ENCODE measurements at places on chromosomes 1 and 21.

DNA sequence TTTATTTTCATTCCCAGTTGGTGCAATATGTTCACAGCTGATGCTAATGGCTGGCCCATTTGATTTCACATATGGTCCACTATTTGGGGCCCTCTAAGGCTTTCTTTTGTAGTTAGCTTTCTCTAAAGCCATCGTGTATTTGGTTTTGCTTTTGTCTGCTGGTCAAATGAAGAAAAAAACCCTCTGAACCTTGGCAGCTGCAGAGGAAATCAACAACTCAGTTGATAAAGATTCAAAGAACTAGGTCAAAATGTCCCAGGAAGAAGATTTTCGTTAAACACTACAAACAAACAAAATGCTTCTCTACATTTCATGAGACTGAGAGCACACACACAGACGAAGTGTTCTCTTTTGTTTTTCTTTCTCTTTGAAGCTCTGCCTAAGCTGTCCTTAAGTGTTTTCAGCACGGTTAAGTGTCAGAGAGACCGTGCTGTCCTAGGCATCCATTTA, 655.0 kb downstream of the RWDD3 start:
- DNase-seq, result no peak

DNA sequence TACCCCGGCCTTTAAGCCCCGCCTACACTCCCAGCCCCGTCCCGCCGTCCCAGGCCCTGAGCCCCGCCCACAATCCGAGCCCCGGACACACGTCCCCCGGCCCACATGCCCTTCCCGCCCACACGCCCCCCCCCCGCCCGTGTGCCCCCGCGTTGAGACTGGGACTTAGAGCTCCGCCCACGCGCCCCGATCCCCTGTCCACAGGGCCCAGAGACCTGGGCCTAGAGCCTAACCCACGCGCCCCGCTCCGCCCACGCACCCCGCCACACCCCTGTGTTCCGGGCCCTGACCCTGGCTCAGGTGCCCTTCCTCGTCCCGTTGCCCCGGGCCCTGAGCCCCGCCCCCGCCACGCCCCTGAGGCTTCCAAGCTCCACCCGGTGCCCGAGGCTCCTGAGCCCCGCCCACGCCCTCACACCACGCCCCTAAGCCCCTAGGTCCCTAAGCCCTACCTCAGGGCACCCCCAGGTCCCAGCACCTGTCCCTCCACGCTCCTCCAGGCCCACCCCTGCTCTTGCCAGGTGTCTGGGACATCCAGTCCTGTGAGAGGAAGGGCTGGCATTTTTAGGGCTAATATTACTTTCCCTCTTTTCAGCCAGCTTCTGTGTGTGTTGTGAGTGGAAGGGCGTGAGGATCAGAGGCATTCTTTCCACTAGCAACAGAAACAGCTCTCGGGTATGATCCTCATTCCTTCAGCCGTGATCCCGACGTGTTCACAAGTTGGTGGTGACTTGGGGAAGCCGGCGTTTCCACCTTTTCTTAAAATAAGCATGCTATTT, 552 bp upstream of the GPR157 start:
- DNase-seq, result peak; percentile 81

GRCh38 chr1:169160845-169161495, 54.5 kb downstream of the ATP1B1 start:
- DNase-seq, result no peak

GRCh38 chr21:45985471-45986315, 4.1 kb downstream of the COL6A1 start:
- DNase-seq, result no peak

DNA sequence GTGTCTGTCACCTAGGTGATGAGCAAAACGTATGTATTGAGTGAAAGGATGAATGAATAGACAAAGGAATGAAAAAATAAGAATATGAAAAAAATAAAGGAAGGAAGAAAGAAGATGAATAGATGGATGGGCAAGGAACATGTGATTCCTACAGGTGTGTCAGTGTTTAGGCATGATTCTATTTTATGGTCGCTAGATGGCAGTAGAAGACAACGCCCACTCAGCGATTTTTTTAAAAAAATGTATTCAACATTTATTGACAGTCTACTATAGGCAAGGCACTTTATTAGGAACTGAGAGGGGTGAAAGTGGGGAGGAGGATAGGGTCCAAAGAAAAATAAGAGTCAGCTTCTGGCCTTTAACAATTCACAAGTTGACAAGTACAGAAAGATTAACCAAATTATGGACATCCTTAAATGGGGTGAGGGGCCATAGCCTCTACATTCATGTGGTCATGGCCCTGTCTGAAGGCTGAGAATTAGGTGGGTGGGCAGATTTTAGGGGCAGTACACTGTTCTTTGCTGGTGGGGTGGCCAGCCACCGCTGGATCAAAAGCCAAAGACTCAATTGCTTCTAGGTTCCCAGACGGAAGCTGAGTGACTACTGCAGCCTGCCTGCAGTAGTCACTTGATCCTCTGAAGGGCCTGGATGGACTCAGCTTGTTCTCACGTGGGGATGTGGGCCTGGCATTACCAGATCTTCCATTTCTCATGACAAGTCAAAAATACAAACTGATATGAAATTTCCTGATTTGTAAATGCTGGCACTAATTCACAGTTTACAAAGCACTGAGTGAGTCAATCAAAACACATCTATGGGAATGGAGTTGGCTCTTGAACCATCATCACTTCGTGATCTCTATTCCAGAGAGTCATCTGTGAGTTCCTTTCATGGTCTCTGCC, 83.9 kb downstream of the FASLG start:
- DNase-seq, result no peak

GRCh38 chr1:154155251-154155650, 378 bp upstream of the NUP210L start:
- no peak for DNase-seq

DNA sequence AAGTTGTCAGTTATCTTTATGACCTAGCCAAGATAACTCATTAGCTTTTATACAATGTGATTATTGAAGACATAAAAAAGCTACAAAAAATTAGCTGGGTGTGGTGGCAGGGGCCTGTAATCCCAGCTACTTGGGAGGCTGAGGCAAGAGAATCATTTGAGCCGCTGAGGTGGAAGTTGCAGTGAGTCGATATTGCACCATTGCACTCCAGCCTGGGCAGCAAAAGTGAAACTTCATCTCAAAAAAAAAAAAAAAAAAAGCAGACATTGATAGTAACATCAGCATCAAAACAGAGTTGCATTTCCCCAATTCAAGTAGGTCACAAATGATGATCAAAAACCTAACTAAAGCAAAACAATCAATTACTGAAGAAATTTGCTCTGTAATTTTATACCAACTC, 191.4 kb downstream of the PTGER3 start:
- DNase-seq, result no peak

DNA sequence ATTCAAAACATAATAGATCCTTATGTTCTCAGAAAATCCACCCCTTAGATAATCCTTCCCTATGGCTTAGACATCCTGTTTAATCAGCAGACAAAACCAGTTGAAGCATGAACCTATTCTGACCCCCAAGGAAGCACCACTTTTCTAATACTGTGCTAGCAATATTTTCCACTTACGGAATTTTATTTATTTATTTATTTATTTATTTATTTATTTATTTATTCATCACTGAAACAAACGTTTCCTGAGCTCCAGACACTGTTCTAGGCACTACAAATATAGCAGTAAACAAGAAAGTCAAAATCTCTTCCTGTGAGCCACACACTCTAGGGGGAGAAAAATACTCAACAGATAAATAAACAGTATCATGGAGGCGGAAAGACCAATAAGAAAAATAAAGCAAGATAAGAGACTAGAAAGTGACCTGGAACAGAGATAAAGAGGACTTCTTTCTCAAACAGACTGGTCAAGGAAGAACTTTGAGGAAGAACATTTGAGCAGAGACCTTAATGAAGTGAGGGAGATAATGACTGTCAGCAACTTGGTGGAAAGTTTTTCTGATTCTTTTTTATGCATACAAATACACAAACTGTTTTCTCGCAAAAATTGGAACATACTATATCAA, 145.5 kb upstream of the POGK start:
- DNase-seq, result no peak

DNA sequence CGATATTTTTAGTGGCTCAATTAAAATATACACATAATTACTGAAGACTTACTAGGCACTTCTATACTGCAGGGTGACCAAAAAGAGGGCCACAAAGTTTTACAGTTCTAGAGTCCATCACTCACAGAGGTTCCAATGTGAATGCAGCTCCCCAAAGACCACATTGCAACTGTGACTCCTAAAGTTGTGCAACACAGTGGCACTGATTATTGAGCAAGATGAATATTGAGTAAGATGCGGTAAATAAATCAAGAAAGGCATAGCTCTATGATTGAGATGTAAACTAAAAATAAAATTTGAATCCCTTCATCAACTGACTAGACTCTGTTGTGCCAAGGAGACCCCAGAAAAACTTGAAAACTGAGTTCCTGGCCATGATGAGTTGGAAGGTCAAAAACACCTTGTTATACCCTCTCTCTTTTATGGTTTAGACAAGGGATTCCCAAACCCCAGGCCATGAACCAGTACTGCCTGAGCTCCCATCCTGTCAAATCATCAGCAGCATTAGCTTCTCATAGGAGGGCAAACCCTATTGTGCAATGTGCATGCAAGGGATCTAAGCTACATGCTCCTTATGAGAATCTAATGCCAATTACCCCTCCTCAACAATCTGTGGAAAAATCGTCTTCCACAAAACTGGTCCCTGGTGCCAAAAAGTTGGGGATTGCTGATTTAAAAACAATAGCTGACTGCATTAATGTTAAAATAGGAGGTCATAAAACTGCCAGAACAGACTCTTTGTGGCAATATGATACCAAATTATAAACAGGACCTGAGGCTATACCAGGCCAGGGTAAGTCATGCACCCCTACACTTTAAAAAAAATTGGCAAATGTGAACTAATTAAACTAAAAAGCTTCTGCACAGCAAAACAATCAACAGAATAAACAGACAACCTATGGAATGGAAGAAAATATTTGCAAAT, 94.3 kb downstream of the ADGRL4 start:
- DNase-seq, result no peak

DNA sequence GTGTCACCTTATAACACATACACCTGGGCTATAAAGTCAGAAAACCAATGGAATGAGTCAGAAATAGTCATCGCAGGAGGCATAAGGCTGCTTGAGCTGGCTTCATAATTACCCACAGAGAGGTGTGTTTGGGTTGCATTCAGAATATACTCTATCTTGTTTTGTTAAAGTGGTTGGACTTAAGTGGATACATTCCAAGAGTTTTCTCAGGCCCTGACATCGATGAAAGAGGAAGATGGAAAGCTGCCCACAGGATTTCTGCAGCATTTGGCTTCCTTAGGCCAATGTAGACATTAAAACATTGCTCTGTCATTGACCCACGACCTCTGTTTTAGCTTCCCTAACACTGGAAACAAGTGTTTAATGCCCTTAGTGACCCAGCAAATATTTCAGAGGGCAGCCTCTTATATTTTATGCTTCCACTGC, 18.6 kb upstream of the BCL10 start:
- DNase-seq, result no peak

DNA sequence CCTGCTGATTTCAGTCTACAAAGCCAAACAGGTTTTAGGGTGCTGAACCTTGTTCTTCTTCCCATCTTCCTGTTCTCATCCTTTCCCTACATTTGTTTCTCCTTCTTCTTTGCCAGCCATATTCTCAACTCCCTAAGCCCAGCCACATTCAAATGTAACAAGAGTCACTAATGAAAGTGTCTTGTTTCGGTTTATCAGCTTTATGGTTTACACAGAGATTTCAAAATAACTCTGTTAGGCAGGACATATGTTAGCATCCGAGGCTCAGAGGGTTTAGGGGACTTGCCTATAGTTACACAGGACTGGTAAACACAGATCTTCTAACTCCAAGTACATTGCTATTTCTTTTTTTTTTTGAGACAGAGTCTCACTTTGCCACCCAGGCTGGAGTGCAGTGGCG, 61.3 kb downstream of the NDUFS5 start:
- DNase-seq, result no peak

DNA sequence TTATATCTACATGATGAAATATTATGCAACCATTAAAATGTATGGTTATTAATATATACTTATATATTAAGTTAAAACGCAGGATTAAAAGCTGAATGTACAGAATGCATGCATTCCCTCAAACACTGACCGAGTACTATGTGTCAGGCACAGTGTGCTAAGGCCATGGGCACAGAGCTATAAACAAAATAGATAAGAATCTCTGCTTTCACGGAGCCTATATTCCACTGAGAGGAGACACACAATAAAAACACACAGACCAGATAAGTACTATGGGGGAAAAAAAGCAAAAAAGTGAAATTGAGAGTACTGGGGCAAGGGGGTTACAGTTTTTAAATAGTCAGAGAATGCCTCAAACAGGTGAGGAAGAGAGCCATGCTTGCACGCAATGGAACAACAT, 62.7 kb downstream of the GPATCH2 start:
- no peak for DNase-seq

DNA sequence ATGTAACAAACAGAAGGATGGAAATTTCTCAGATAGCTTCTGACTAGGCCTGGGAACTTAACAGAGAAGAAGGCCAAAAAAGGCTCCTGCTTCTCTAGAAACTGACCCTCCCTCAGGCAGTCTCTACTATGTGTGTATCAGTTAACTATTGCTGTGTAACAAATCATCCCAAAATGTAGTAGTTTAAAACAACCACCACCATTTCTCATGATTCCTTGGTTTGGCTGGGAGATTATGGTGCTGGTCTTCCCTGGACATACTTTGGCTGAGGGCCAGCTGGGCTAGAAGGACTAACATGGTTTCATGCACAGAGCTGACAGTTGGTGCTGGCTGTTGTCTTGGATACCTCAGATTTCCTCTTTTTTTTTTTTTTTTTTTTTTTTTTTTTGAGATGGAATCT, 26.2 kb upstream of the CNN3 start:
- no peak for DNase-seq

- no peak for DNase-seq
Observed at GRCh38 chr1:42962641-42963377, 4.1 kb upstream of the SLC2A1 start.

DNA sequence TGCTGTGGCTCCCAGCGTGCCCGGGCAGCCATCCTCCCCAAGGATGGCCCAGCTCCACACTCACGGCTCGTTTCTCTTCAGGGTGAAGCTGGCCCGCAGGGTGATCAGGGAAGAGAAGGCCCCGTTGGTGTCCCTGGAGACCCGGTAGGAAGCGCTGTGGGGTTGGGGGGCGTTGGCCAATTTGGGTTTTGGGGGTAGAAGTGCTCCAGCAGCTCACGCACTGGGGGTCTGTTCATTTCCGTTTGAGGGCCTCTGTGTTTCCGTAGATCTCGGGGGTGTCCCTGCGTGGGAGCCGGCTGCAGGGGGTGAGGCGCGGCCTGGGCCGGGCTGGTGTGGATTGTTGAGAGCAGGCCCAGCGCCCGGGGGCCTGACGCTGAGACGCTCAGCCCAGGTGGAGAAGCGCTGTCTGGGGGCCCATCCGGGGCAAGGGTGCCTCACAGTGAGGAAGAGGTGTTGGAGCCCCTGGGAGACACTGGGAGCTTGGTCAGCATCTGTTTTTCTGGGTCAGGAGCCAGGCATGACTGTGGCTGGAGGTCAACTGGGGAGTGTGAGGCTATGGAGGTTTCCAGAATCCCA, 12.6 kb downstream of the COL6A1 start:
- no peak for DNase-seq

GRCh38 chr1:17348593-17349234, 23.3 kb upstream of the PADI6 start:
- no peak for DNase-seq

Data from activated T-helper 1 cell treated with Interleukin-2 at 50 U/mL for 16 hours (primary cell).